Muscle of arm (tissue), 14 donors: ENCODE measurements at places on chromosomes 3 and 15.

DNA sequence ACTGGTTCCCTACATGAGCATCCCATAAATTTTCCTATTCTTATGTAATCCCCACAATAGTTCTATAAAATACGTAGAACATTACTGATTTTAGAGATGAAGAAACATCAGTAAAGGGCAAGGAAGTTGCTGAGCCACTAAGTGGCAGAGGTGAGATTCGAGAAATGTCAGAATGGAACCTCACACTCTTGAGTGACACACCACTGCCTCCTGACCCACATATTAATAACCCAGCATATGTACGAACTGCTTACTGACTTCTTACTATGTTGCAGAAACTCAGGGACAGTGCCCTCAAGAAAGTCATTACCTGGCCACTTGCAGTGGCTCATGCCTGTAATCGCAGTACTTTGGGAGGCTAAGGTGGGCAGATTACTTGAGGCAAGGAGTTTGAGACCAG lies 1022.4 kb downstream of the FHIT start:
- DNase-seq: no peak

GRCh38 chr3:46859001-46859710 lies 4.1 kb downstream of the MYL3 start:
- DNase-seq: no peak

DNA sequence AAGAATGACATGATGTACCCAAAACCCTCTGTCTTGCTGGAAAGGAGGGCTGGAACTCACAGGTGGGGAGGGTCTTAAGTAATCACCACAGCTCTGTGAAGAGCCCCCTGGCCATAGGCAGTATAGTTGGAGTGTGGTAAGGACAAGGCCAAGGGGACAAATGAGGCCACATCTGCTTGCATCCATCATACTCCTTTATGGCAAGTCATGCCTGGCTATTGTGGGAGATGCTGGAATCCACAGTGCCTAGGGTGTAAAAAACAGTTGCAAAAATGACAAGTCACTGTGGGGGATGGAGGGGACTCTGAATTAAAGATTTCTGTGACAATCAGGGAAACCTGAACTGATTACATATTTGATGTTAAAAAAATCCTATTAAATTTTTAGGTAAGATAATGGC lies 258.5 kb downstream of the KCNMB2 start:
- DNase-seq: no peak

DNA sequence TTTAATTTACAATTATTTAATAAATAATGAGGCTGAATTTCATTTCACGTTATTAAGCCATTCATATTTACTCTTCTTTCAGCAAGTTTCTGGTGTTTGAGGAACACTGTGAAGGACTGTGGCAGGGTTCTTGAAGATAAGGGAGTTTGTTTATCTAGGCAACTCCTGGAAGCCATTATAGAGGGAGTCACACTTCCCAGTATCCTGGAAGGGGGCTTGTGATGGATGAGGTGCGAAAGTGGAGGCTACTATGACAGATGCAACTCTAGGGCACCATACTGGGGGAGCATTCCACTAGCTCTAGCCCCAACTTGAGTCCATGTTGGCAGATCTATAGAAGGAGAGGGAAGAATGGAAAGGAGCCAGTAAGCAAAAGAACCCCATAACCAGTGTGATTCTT lies 14.4 kb downstream of the CNOT10 start:
- no peak for DNase-seq

DNA sequence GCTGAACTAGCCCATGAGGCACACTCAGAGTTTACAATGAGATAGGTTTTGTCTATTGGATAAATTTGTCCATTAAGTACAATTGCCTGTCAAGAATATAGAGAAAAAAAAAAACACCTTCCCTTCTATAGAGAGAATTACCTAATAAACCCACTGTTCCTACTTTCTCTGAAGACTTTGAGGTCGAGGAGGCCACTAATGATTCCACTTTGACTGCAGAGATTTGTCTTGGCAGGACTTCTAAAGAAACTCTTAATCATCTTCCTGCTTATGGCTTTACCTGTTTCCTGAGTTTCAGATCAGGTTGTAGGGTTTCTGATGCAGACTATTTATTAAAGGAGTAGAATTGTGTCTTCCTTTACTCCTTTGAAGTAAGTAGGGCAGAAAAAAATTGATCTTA lies 342.4 kb upstream of the KCNMB2 start:
- DNase-seq: no peak

- DNase-seq: no peak
These were observed 61.4 kb downstream of the SMAD6 start for GRCh38 chr15:66763186-66764071.

DNA sequence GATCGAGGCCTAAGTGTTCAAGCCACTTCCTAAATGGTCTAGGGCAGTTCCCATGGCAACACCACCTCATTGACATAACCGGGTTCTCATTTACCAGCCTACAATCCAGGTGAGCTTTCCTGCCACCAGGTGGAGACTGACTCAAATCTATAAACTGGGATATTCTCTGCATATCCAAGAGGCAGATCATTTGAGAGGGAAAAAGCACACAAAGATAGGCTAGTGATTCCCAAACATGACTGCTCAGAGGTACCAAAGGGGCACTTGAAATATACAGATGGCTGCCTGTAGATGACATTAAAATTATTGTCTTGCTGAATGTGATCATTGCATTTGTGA lies 141.3 kb upstream of the PROK2 start:
- DNase-seq: no peak

DNA sequence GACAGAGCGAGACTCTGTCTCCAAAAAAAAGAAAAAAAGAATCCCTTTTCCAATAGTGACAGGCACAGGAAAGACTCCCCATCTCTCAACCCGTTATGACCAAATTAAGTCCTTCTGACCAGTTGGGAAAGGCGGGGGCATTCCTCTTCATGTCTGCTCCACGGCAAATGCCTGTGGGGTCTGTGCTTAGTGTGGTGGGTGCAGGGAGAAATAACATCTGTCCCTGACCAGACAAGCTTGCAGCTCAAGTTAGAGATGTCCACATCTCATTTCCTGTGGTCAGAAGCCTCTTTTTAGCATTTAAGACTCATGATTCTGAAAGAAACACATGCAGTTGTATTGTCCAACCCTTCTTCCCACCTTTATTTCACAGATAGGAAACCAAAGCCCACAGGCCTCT lies 16.2 kb downstream of the PLA1A start:
- no peak for DNase-seq

DNA sequence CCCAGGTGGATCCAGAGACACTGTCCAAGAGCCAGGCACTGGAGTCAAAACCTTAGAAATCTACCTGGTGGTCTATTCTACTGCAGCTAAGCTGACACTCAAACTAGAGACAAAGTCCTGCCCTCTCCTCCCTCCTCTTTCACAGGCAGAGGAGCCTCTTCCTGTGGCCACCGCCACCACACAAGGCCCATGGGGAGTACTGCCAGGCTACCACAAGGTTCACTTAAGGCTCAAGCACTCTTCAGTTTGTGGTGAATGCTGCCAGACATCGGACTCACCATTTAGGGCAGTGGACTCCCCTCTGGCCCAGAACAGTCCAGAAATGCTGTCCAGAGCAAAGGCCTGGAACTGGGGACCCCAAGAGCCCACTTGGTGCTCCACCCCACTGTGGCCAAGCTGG lies 160.9 kb downstream of the ADAMTS17 start:
- no peak for DNase-seq

- DNase-seq: no peak
These were observed 117.0 kb downstream of the WNT7A start for GRCh38 chr3:13762906-13763305.
